CD4-positive, CD25-positive, alpha-beta regulatory T cell (primary cell): ENCODE measurements at places on chromosomes 3 and 15.

DNA sequence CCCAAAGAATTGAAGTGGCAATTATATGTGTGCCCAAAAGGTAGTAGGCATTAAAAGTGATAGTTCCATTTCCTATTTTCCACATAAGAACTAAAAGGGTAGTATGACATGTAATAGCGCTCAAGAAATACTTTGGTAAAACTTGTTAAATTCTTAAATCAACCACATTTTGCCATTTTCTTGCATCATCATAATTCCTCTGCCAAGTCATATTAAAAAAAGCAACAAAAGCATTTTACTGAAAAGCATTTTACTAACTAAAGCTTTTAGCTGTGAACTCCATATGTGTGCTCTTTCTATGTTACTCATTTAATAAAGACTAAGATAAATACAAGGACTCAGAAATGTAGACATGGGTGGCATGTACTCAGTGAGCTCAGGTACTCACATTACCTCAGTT is 70.1 kb downstream of the GPR160 start:
- DNase-seq: no peak

GRCh38 chr15:90883976-90884718 is at the start of gene FES:
TSS of gene FES (plus strand) at chr15:90884504. CDS start at chr15:90885046, 542 bp downstream.
- DNase-seq: no peak

GRCh38 chr15:53527996-53528395 is 231.5 kb downstream of the WDR72 start:
- no peak for DNase-seq

GRCh38 chr15:47741082-47741481 is 23.8 kb downstream of the SEMA6D start:
- DNase-seq: no peak

GRCh38 chr3:15295506-15295905 is 36.9 kb downstream of the SH3BP5 start:
- DNase-seq: no peak

DNA sequence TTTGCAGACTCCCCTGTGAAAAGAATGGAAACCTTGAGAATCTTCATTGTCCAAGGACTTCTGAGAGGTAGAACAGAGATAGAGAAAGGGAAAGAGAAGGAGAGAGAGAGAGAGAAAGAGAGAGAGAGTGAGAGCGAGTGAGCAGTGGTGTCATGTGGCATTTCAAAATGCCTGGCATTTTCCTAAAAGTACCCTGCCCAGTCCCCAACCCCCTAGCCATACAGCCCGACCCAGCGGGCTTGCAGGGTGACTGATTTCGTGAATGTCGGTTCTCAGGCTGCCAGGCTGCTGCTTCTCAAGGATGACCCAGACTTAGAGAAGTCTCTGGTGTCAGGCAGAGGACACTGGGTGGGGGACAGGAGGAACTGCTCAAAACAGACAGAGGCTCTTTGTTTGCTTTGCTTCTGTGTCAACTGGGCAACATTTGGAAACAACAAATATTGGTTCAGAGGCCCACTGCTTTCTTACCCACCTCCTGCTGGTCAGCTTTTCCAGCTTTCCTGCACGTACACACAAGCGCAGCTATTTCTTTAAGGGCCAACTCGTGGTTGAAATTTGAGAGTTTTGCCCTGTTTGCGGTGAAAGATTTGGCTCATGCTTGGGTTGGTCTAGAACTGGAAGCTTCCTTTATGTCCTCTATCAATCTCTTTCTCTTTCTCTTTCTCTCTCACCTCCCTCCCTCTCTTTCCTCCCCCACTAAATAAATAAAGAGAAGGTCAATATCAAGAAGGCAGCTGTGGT is 3.7 kb upstream of the TF start:
- no peak for DNase-seq

GRCh38 chr3:175238801-175239200 is 379.7 kb downstream of the NAALADL2 start:
- no peak for DNase-seq

DNA sequence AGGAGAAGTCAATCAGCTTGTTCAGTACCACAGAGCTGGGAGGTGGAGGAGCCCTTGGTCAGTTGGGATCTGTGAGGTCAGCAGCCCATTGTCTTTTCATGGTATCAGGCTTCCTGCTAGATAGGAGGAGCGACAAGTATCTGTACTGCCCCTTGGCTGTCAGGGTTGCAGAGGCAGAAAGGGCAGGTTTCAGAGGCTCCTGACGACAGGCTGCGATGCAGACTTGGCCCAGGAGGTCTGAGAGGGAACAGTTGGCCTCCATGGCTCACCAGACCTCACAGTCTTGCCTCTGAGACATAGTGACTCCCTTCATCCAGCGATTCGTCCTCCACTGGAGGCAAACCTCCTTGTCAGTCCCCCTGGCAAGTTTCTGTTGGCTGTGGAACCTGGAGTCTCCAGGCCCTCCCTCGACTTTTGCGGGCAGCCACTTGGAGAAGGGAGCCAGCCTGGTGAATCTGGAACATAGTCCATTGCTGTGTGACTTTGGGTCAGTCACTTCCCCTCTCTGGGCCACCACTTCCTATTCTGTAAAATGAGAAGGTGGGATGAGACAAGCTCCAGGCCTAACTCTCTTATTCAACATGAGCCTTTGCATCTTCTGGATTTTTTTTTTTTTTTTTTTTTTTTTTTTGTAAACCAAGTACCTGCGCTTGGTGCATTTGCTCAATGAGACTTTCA is 177.9 kb upstream of the TLE3 start:
- no peak for DNase-seq

GRCh38 chr3:15292765-15293522 is 39.4 kb downstream of the SH3BP5 start:
- no peak for DNase-seq

DNA sequence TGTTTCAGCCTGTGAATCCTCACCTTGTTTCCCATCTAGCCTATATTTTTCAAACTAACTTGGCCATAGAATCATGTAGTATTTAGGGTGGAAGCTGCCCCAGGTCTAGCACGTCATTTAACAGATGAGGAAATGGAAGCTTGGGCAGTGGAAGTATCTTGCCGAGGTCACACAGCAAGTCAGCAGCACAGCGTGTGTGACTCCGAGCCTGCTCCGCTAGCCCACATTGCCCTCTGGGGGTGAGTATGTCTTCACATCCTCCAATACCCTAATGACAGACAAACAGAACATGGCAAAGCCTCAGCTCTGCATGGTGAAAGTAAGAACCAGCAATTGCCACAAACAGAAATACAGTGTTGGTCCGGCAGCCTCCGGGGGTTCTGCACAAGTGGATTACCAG is 2.2 kb upstream of the CCR5 start:
- peak; percentile 66 for DNase-seq

GRCh38 chr15:75823860-75824613 is 19.2 kb upstream of the UBE2Q2 start:
- no peak for DNase-seq

GRCh38 chr15:88272421-88272820 is 15.9 kb upstream of the NTRK3 start:
- DNase-seq: no peak

DNA sequence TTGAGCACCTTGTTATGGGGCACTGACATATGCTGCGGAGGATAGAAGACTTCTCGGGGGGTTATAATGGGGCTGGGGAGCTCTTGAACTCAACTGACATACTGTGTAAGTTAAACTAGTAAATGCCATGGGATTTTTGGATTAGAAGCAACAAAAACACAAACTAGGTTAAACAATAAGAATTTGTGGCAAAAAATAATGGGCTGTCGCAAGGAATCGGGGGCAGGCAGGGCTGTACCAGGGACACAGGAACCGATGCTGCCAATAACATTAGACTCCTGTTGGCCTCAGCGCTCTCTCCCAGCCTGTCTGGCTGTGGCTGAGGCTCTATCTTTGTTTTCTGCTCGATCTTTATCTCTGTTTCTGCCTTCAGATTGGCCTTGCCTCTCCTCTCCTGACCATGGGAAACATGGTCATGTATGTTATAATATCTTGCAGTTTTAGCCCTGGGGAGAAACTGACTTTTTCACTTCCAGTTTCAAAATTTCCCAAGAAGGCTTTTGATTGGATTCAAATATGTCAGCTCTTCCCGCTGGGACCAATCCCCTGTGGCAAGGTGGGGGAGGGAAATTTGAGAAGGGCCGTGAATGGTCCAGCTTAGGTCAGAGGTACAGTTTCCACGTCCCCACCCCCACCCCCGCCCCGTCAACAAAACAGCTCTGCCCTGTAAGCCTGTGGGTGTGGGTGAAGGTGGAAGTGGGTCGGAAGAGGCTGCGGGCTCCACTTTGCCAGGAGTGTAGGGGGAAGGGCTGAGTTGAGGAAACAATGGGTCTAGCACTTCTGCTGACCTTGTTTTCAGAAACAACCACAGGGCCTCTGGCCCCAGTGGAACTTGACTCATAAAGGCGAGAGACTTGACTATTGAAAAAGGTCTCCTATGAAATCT is 161.1 kb upstream of the TBL1XR1 start:
- DNase-seq: peak; percentile 29
